ENCODE measurements at places on chromosomes 16 and 17.

DNA sequence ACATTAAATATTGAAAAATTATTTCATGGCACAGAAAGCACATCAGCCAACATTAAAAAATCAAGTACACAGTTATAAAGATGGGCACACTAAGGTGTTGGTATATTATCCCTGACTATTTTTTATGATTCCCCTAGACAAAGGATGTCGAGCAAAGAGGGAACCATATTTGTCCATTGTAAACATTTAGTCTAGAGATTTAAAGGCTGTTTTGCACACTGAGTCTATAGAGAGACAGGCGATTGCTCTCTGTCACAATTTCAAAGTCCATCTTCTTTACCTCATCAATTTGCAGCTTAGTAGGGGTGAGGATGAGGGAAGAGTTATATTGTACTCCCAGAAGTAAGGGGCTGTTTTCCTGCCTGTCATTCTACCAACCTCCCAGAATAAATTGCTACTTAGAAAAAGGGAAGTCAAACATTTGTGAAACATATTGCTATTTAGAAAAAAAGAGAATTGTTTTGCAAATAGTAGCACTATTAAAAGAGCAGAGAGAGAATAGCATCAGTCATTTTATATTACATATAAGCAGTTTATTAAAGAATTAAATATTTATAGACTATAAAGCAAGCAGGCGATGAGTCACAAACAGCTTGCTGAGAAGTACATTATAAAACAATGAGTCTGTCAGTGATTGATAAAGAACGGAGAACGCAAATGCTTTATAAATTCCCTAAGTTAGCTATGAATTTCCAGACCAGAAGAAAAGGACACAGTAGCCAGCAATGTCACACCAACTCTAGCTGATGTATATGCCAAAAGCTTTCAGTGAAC is 270.6 kb upstream of the PMFBP1 start:
- no peak overlapping the region for H3K4me3 ChIP-seq
- DNase-seq, result no peak
- H3K27ac ChIP-seq, result no peak overlapping the region
- H3K27me3 ChIP-seq, result no peaks in the 10 kb centered on the region

GRCh38 chr16:51237861-51238378 is 86.8 kb upstream of the SALL1 start:
- H3K4me3 ChIP-seq, result no peak overlapping the region
- DNase-seq, result peak; percentile 76
- H3K27ac ChIP-seq, result no peak overlapping the region
- H3K27me3 ChIP-seq, result no peaks in the 10 kb centered on the region
- H3K36me3 ChIP-seq, result no peaks in the 10 kb centered on the region

DNA sequence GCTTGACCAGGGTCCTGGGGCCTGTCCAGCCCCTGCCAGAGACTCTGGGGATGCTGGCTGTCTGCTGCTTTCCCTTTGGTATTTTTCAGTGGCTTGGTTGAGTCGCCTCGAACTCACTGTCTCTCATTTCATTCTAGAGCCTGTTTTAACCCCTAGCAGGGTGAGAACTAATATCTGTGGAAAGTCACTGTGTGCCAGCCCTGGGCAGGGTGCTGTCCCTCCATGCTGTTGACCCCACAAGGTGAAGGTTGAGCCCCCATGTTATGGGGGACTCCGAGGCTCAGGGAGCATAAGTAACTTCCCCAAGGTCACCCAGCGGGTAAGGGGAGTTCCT is 33.0 kb downstream of the DCAKD start:
- no peak for DNase-seq
- H3K4me3 ChIP-seq, result no peak overlapping the region
- no peaks in the 10 kb centered on the region for H3K4me1 ChIP-seq
- H3K36me3 ChIP-seq, result no peaks in the 10 kb centered on the region
- H3K27me3 ChIP-seq, result peaks cover 14% of the 10 kb centered on the region
- no peak overlapping the region for H3K27ac ChIP-seq

GRCh38 chr17:11308531-11308930 is 67.5 kb downstream of the SHISA6 start:
- H3K4me1 ChIP-seq, result no peaks in the 10 kb centered on the region
- no peak overlapping the region for H3K27ac ChIP-seq
- no peaks in the 10 kb centered on the region for H3K36me3 ChIP-seq
- no peak overlapping the region for H3K4me3 ChIP-seq
- no peak for DNase-seq

GRCh38 chr17:71217769-71218168 is 903.1 kb upstream of the SOX9 start:
- H3K4me3 ChIP-seq, result no peak overlapping the region
- no peaks in the 10 kb centered on the region for H3K36me3 ChIP-seq
- no peaks in the 10 kb centered on the region for H3K27me3 ChIP-seq
- H3K27ac ChIP-seq, result no peak overlapping the region
- H3K4me1 ChIP-seq, result no peaks in the 10 kb centered on the region

- H3K27ac ChIP-seq, result no peak overlapping the region
- DNase-seq, result no peak
- peaks cover 4% of the 10 kb centered on the region for H3K4me1 ChIP-seq
- no peaks in the 10 kb centered on the region for H3K36me3 ChIP-seq
- H3K27me3 ChIP-seq, result no peaks in the 10 kb centered on the region
- H3K4me3 ChIP-seq, result no peak overlapping the region
Measured at GRCh38 chr16:49663081-49664065, 192.5 kb downstream of the ZNF423 start.

DNA sequence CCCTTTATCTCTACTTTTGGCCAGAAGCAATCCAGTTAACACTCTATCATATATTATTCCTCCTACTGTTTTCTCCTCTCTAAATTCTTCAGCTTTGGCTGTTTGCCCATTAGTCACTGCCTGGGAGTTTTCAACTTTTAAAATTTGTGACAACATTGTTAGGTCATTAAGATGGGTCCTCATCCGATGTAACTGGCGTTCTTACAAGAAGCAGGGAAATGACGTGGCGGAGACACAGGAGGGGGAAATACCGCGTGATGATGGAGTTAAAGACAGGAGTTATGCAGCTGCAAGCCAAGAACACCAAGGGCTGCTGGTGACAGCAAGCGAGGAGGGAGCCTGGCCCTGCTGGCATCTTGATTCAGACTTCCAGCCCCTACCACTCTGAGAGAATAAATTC is 34.8 kb upstream of the CPHXL start:
- H3K4me3 ChIP-seq, result no peak overlapping the region
- peak; percentile 14 for DNase-seq

DNA sequence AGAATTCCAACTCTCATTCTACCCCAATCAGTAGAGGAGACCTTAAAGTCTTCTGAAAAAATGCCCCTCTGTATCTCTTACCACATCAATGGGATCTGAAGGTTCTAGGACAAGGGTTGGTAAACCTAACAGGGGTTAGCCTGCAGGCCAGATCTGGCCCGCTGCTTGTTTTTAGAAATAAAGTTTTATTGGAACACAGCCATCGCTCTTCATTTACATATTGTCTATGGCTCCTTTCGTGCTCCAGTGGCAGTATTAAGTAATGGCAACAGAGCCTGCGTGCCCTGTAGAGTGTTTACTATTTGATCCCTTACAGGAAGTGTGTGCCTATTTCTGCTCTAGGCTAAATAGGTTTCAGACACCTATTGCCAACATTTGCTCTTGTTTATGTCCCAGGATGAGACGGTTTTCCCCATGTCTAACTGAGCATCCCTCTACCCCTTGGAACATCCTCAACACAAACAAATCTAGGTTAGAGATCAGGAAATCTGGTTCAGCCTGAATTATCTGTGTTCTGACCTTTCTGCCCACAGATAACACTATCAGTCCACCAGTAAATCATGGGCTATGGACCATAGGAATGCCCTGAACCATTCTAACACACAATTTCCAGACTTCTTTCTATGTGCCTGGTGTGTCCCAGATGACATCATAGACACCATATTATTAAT is 44.2 kb upstream of the ERCC4 start:
- H3K36me3 ChIP-seq, result no peaks in the 10 kb centered on the region
- H3K27me3 ChIP-seq, result peaks cover 1% of the 10 kb centered on the region
- no peak overlapping the region for H3K4me3 ChIP-seq
- H3K4me1 ChIP-seq, result no peaks in the 10 kb centered on the region

DNA sequence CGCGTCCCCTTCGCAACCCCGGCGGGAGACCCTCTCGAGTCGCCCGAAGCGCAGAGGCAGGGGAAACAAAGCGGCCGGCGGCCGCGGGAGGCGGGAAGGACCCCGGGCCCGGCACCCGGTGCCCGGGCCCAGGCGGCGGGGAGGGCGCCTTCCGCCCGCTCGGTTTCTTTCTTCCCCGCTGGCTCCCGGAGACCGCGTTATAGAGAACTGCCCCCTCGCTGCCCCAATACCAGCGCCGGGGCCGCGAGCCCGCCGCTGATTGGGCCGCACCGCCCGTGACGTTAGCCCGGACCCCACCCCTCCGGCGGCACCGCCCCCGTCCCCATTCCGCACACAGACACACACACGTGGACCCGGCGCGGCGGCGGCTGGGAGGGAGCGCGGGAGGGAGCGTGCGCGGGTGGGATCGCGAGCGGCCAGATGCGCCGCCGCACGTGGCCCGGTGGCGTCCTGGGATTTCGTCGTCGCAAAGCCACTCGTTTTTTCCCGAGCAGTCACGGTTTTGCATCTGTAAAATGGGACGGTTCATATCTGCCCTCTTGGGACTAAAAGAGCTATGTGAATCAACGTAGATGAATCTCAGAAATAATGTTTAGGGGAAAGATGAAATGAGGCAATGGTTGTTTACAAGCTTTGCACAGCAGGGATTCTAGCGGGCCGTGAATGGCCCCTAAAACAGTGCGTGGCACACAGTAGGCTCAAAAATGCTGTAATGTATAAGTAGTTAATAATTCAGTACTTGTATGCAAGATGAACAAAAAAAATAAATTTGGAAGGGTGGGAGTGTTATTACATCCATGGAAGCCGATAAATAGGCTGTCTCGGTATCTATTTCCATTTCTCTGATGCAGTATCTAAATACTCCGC is at the start of gene EPOP:
EPOP (minus strand) TSS at position 209 of the 867 bp plus-strand sequence. CDS start 462 bp downstream, outside the sequence.
- no peaks in the 10 kb centered on the region for H3K36me3 ChIP-seq
- peaks cover 4% of the 10 kb centered on the region for H3K4me1 ChIP-seq
- peaks cover 29% of the 10 kb centered on the region for H3K27me3 ChIP-seq
- no peak within 1 kb of the TSS for H3K27ac ChIP-seq
- peak; percentile 81 for DNase-seq
- peak within 1 kb of the TSS; percentile 40 for H3K4me3 ChIP-seq

GRCh38 chr16:57537194-57537505 is 779 bp upstream of the CCDC102A start:
- no peaks in the 10 kb centered on the region for H3K27me3 ChIP-seq
- no peak overlapping the region for H3K27ac ChIP-seq
- H3K4me1 ChIP-seq, result peaks cover 4% of the 10 kb centered on the region
- no peaks in the 10 kb centered on the region for H3K36me3 ChIP-seq
- no peak overlapping the region for H3K4me3 ChIP-seq

DNA sequence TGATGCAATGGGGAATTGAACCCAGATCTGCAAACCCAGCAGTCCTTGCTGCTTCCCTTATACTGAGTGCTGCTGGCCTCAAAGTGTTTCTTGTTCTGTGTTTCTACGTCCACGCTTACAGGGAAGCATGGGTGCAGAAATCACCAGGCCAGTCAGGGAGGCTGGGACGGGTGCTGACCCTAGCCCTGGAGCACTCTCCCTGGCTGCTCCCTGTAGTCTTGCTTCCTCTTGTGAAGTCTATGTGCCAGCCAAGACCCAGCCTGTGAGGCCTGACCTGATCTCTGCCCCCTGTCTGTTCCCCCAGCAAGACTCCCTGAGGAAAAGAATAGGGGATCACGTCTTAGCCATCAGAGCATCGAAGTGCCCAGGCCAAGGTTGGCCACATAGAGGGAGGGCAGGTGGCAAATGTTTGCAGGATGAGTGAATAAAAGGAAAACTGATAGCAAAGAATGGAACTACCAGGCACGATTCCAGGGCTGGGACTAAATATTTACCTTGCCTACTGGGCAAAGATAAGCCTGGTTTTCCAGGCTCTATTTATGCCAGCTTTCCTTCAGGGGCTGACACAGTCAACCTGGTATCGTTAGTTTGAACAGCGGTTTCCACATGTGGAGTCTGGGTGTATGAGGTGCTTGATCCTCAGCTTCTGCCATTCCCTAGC is 41.2 kb upstream of the RHOT1 start:
- no peak overlapping the region for H3K4me3 ChIP-seq
- H3K27ac ChIP-seq, result no peak overlapping the region

DNA sequence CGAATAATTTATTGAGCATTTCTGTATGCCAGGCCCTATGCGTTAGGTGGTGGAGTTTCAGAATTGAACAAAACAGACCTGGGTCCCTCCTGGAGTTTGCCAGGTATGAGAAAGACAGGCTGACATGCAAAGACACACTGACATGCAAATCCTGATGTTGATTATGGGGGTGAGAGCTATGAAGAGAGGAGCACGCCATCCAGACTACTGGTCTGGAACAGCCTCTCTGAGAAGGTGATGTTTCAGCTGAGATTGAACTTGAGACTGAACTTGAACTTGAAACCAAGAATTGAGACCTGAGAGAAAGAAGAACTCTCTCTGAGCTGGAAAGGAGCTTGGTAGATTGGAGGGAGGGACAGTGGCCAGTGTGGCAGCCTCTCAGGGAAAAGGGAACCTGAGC is 14.2 kb upstream of the CACNG4 start:
- no peak for DNase-seq
- H3K36me3 ChIP-seq, result no peaks in the 10 kb centered on the region
- H3K27ac ChIP-seq, result peak overlapping the region; percentile 29
- H3K4me3 ChIP-seq, result no peak overlapping the region
- H3K27me3 ChIP-seq, result no peaks in the 10 kb centered on the region

DNA sequence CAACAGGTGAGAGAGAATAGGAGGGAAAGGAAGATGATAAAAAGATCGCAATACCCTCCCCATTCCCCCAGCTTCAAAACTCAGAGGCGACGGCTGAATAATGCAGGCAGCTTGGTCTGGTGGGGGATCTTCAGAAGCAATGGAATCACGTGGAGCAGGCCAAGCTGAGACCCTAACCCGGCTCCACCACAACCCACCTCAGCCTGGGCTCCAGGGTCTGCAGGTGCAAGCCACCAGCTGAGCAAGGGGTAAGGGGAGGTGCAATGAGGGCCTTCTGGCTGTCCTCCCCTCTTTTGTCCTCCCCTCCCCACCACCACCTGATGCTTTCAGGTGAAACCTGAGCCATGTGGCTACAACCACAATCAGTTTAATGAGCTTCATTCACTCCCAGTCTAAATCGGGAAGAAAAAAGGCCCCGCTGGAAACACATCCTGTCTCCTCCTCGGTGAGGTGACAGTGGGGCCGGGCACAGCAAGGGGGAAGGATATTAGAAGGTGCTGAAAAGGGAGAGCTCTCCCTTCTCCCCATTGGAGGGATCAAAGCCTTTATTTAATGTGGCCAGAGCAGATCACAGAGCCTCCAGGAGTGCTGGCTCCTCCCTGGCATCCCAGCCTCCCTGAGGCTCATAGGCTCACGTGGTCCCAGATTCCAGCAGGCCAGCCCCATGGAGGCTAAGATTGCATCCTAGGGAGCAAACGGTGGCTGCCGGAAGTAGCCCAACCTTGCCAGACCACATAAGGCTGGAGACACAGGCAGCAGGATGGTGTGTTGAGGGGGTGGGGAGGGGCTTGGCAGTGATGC is 261.0 kb downstream of the SOX9 start:
- peak; percentile 91 for DNase-seq
- H3K4me1 ChIP-seq, result peaks cover 8% of the 10 kb centered on the region
- no peak overlapping the region for H3K27ac ChIP-seq
- no peaks in the 10 kb centered on the region for H3K36me3 ChIP-seq
- H3K27me3 ChIP-seq, result no peaks in the 10 kb centered on the region

GRCh38 chr17:78356101-78356713 is 3.7 kb downstream of the SOCS3 start:
- DNase-seq, result peak; percentile 97
- no peaks in the 10 kb centered on the region for H3K27me3 ChIP-seq
- peaks cover 11% of the 10 kb centered on the region for H3K36me3 ChIP-seq
- no peak overlapping the region for H3K4me3 ChIP-seq

GRCh38 chr17:40032322-40033320 is 17.4 kb downstream of the CSF3 start:
- no peak overlapping the region for H3K4me3 ChIP-seq
- DNase-seq, result no peak
- peaks cover 15% of the 10 kb centered on the region for H3K36me3 ChIP-seq
- H3K27ac ChIP-seq, result no peak overlapping the region
- H3K4me1 ChIP-seq, result no peaks in the 10 kb centered on the region

Measured in mesendoderm (in vitro differentiated cells).